Epithelial cell of proximal tubule (primary cell): ENCODE measurements at places on chromosomes 7 and 10. TPM values are rescaled to one million over a fixed set of nuclear protein-coding genes. Genes with fewer than 3 reads are reported as not detected.

DNA sequence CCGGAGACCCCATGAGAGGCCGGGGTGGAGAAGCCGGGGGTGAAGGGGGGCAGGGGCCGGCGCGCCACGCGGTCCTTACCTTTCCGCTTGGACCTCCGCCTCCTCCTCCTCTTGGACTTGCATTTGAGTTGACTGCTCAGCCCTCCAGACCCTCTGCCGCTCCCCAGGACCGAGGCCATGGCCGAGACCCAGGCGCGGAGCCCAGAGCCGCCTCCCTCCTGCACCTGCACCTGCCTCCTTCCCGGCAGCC lies 428 bp downstream of the ADARB2 start:
- no peak for DNase-seq

DNA sequence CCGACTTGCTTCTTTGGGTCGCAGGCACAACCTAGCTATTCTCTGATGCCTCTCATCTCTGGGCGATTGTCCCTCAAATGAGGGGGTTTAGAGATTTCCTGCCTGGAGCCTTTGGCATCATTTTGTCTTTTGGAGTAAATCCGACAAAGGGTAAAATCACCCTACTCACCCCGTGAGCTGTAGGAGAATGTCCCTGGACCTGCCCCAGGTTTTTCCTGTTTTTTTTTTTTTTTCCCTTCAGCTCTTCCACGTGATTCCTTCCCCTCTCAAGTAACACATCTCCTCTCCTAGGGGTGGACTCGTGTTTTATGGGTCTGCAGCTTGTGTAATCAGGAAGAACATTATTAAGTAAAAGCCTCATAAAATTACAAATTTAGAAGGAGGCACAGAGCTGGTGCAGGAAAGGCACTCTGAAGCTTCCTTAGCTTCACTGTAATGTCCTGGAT lies 128.4 kb upstream of the ZNF746 start:
- no peak for DNase-seq

STEAP1B gene
- total RNA-seq: 0.17 and 5.0 TPM in 2 replicates

DNA sequence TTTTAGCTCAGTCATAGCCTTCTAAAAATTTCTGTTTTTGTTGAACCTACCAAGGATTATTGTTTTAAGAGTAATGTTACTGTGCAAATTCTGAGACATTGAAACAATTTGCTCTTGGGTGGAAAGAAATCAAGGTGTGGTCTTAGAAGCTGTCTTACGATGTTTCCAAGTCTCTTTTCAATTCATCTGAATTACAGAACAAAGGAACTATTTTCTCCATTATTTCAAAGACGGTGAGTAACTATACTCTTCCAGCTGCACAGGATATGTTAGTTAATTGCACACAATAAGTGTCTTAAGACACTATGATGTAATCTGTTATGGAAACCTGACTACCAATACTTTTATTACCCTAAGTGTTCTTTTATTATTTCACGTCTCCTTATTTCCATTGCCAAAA lies 106.8 kb upstream of the POM121L12 start:
- no peak for DNase-seq

GRCh38 chr10:36173364-36173763 lies 531.3 kb upstream of the FZD8 start:
- DNase-seq: no peak

FAM25G gene
- total RNA-seq: not detected in 2 replicates

GRCh38 chr10:81135851-81136250 lies 598.1 kb downstream of the SH2D4B start:
- no peak for DNase-seq

- no peak for DNase-seq
Measured at GRCh38 chr10:52870562-52870961, 98.0 kb upstream of the MBL2 start.

DNA sequence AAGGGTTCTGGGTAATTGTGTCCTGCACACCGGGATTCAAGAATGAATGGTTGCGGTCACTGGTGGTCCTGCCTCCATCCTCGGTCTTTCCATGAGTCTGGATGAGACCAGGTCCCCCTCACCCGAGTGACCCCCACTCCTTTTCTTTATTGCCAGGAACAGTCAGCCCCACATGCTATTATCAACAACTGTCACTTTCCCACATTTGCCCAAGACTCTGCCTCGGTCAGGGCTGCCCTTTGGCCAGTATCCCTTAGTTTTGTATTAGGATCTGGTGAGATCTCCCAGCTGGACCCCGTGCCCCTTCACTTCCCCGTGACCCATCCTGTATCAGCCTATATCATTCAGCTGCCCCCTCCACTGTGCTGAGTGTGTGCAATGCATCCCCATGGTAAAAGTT lies 288.3 kb downstream of the ADARB2 start:
- no peak for DNase-seq
